ENCODE measurements at places on chromosomes 1 and 21.
A peak's percentile ranks its signal among the peaks of the same experiment; 100 is the strongest.

DNA sequence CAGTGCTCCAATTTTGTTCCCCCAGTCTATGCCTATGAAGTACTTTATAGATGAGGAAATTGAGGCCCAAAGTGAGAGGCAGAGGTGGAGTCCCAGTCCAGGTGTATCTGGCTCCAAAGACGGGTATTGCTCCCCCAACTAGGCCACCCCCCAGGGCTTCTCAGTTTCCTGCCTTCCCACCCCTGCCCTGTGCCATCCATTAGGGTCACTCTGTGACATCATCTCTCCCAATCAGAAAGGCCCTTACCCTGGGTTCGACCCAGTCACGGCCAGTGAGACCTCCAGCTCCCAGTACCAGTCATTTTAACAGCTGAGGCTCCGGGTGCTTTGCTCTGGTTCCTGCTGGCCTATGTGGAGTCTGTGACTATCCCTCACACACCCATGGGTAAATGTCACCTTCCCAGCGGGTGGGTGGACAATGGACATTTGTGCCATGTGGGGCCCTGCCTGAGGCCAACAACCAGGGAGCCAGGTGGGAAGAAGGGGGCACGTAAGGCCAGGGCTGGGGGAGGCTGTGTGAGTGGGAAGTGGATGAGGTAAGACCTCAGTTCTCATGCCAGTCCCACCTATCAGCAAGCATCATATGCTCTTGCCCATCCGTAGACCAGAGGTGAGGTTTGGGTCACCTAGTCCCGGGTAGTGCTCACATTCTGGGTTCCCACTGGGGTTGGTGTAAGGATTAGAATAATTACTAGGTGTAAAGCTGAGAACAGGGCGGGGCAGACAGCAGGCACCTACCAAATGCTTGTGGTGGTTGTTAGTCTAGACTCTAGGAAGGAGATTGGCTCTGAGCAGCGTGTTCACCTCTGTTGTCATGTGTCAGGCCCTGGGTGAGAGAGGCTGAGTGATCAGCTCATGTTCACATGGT is 685.9 kb downstream of the MATN1 start:
- DNase-seq, result no peak

DNA sequence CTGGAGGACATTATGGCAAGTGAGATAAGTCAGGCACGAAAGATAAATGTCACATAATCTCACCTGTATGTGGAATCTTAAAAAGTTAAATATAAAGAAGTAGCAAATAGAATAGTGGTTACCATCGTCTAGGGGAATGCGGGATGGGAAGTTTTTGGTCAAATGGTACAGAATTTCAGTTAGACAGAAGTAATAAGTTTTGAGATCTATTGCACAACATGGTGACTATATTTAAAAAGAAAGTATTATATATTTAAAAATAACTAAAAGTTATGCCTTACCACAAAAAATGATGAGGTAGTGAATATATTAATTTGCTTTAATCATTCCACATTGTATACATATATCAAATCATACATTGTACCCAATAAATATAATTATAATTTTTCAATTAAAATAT is 106.2 kb upstream of the BRINP3 start:
- DNase-seq, result no peak

- no peak for DNase-seq
These were observed 206.7 kb upstream of the C1orf174 start for GRCh38 chr1:4106731-4107130.

DNA sequence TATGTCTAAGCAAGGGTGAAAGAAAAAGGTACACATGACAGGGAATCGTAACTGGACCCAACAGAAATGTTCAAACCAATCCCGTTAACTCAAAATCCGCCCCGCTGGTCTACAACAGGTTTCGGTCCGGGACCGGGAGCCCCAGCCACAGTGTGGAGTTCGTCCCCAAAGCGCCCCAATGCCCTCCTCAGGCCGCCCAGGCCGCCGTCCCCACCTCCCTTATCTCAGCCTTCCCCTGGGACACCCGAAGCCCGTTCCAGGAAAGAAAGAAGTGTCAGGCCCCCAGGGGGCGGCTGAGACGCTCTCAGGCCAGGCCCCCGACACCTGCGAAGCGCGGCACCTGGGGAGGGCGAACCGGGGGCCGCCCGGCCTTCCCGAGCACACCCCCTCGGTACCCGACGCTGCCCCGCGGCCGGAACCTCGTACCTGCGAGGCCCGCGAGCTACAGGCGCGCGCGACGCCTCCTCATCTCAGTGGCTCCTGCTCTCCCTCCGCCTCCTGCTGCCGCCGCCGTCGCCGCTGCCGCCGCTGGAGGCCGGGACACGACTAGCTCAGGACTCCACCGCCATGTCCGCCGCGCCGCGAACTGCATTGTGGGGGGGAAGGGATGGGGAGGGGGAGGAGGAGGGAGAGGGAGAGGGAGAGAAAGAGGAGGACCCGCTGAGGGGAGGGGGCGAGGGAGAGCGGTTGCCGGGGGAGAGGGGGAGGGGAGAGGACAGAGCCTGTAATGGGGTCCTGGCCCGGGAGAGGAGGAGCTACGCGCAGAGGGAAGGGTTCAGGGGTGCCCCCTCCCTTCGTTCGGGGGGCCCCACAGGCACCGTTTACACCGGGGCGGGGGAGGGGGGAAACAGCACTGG is at the start of gene TUT4:
TSS of gene TUT4 (minus strand) at position 588 of the 857 bp plus-strand sequence. CDS start 26,812 bp downstream, outside the sequence.
- peak; percentile 83 for DNase-seq

GRCh38 chr1:232806186-232806510 is 932 bp downstream of the MAP10 start:
- DNase-seq, result no peak

Data from EL (cell line).